AG08395 (cell line): ENCODE measurements at places on chromosomes 1 and 21.

DNA sequence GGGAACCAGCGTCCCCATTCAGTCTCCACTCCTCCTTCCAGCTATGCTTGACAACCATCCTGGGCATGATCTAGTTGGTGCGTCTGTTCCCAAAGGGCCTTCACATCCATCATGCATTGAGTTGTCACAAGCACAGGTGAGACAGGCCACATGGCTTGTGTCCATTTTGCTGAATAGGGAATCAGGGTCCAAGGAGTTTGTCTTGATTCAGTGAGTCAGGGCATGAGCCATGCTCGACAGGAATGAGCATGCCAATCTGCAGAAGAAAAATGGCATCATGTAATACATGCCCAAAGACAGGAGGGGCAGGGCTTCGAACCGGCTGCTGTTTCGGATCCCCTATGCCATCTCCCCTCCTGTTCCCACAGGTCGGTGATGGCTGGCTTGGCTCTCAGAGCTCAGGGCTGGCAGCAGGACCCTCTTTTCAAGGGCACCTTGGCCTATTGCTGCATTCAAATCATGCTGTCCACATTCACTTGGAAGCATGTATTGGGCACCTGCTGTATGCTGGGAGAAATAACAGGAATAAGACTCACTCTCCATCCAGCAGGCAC lies 44.5 kb downstream of the PKP1 start:
- DNase-seq = no peak

DNA sequence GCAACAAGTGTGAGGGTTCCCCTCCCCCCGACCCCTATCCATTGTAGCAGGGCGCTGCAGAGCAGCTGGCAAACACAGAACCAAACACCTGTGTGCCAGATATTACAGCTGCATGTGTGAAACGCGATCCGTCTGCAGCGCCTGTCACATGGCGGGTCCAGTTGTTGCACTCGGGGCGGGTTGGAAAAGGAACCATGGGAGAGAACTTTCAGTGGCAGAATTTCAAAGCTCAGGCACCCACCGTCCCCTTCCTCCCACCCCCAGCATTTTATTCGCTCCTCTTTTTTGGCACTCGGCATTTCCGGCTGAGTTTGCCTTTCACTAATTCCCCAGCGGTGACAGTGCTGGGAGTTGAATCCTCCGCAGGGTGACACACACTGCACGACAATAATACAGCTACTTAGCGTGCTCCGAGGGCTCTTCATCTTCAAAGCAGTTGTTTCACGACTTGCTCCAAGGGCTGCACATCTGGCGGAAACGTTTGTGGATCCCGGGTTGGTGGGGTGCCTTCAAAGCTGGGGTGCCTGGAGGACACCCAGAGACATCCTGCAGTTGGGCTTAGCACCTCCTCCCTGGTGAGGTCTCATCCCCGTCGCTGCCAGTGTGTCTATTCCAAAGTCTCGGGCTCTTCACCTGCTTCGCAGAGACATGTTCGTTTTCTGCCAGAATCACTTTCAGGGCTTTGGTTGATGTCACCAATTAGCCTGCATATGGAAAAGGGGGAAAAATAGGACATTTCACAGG lies 180.7 kb downstream of the ZBTB18 start:
- peak; percentile 54 for DNase-seq

DNA sequence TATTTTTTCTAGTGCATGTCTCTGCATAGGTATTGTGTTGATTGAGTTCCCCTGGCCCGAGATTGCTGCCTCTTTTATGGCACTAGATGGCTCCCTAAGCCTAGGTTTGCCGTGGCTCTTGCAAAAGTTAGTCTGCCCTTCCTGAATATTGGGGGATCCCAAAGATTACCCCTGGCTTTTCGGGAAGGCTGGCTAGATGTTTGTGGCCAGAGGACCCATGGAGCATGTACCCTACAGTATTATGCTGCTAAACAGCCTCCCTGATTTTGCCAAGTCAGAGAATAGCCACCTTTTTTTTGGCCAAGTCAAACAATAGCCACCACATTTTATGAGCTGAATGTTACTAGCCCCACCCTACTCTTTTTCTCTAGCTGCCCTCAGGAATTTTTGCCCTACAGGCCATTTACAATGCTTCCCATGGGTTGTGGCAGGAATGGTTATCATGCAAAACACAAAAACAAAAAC lies 343.2 kb downstream of the OLFM3 start:
- DNase-seq = no peak

DNA sequence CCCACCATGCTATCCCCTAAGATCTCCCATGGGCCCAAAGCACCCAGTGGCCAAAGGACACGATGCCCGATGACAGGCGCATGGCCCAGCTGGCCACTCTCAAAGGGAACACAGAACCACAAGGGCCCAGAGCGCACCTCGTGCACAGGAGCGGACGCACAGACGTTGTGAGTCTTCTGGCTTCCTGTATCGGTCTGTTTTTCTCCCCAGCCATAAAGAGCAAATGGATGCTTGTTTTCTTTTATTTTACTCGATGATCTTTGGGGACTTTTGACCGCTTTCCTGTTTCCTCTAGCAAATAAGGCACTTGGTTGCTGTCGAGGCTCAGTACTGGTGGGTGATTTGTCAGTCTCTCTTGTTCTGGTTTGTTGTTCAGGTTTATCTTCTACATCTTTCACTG lies 16.2 kb downstream of the CCSAP start:
- no peak for DNase-seq

DNA sequence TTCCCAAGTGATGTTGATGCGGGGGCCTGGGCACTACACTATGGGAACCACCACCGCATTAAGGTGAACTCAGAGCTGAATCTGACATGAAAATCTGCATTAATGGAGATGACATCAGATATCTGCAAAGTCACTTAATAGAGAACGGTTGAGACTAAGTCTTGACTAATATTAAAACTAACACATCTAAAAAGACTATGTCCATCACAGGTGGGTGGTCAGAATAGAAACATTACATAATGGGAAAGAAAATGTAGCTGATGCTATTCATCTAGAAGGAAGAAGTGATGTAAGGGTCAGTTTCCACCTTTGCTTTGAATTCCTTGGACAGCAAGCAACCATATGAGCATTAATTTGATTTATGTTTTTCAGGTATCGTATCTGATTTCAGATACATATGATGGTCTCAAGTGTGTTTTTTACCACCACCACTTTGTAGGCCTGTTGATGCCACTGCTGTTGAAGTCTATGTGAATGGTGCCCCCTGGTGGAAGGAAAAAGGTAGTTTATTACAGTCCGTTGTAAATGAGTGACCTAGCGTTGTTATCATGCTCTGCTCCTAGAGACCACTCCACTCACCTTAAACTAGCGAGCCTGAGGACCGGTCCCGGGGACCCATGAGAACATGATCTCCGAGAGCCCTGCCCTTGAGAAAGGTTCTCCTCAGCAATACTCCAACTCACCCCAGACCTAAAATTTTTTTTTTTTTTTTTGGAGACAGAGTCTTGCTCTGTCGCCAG lies 73.5 kb downstream of the BACH1 start:
- peak; percentile 81 for DNase-seq

GRCh38 chr1:214645712-214646111 lies 42.7 kb downstream of the CENPF start:
- no peak for DNase-seq

- DNase-seq = no peak
Measured at GRCh38 chr1:21576798-21577187, 67.6 kb downstream of the ALPL start.

DNA sequence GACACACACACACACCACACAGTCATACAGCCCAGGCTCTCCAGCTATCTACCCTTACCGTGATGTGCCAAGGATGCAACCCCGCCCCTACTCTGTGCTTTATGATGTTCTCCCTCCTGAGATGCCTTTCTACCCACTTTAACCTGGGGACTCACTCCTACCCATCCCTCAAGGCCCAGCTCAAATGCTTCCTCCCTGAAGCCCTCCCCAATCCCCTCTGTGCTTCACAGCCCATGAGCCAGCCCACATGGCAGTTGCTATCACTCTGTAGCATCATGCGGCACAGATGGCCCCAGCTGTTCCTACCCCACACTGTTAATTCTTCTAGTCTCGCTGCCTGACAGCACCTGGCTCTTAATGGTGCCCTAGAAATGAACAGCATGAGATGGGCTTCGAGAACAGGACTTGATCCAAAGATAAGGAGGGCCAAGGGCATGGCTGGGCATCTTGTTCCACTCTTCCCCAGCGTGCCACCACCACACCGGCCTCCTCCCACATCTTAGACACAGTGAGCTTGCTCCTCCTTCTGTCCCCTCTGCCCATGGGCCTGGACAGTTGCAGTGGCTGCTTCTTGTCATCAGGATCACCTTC lies 109.8 kb downstream of the GLIS1 start:
- no peak for DNase-seq

DNA sequence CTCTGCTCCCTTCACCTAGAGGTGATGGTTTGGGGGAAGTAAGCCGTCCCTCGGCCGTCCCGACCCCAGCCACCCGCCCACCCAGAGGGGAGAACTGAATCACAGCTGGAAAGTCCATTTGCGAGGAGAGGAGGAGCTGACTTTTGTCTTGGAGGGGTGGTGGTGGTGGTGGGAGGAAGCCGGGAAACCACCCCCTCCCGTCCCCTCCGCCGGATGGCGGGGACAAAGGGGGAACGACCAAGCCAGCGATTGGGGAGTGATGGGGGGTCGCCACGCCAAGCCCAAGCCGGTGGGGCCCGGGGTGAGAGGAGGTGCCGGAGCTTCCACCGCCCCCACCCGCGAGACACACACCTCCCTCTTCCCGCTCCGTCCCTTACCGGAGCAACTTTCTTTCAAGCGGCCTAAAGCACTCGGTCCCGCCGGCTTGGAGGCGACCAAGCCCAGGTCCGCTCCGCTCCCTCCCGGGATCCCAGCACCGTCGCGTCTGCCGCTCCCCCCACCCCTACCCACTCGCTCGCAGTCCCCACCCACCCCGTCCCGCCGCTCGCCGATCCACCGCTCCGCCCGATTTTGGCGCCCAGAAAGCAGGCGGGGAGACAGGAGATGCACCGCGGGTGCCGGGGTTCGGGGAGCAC lies 540 bp downstream of the ARHGEF2 start:
- DNase-seq = no peak

DNA sequence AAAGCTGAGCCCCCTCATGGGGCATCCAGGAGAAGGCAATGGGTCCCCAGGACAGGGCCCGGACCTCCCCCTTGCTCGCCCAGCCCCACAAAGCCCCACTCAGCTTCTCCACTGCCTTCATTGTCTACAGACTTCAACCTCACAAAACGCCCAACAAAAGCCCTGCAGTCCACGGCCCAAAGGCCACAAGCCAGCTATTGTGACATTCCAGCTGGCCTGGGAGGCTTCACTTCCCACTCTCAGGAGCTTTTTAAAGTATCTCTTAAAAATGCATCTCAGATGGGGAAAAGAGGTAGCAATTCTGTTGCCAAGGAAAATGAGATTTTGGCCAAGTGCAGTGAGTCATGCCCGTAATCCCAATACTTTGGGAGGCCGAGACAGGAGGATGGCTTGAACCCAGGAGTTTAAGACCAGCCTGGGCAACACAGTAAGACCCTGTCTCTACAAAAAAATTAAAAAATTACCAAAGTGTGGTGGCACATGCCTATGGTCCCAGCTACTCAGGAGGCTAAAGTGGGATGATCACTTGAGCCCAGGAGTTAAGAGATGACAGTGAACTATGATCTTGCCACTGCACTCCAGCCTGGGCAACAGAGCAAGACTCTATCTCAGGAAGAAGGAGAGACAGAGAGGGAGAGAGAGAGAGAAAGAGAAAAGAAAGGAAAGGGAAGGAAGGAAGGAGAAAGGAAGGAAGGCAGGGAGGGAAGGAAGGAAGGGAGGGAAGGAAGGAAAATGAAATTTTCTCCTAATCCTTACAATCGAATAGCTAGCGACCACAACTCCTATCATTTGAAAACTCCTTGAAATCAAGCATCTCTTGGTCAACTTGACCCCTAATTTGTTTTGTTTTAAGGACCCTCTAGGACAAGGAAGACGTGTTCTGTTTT lies 31.4 kb upstream of the TARDBP start:
- peak; percentile 68 for DNase-seq

DNA sequence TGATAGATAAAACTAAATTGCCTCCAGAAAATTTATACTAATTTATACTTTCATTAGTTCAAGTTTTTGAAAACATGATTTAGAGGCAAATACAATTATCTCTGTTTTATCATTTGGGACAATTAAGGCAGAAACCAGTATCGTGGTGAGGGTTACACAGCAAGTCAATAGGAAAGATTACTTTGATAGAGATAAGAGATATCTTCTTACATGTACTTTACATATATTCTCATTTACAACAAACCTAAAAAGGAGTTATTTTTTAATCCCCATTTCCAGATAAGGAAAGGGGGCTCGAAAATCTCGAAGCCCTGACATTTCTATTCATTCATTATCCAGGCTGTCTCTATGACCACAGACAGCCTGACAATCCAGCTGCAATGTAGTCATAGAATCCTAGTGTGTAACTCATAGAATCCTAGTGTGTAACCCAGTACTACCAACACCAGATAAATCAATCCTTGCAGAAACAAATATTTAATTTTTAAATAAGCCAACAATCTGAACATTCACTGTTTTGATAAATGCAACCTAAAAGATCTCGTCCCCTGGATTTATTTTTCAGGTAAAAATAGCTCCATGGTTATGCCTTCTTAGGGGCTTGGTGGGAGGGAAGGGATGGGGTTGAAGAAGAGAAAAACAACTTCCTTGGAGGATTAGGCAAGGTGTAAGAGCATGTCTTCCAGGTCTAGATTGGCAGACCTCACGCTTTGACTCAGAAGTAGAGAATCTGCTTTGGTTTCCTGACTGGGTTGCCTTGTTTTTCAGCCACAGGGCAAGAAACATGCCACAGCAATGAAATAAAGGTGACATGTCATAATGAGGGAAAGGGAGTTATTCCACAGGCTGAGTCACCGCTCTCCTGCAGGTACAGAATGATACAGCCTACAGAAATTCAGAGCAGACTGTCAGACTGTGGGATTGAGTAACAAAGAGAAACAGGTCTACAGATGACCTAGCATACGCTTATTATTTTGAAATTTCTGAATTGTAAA lies 45.6 kb downstream of the IRF2BP2 start:
- DNase-seq = peak; percentile 65

- DNase-seq = no peak
Measured at GRCh38 chr1:150765296-150765976, at the start of gene CTSS. CTSS (minus strand) TSS chr1:150765778; CDS start chr1:150764763, 1,015 bp downstream.

DNA sequence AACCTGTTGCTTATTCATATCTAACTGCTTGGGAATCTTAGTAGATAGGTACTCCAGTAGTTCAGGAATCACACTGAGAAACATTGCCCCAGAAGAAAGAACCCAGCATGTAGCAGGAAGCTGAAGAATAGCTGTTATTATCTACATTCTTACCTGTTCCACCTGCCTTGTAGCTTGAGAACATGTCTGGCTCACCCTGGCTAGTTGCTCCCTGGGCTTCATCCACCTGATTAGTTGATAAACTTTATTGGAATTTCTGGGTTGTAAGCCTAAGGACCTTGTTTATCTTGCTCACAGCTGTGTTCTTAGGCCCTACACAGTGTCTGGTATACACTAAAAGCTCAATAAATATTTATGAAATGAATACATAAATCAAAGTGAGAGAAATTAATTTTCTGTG lies 106.3 kb upstream of the DMRTA2 start:
- DNase-seq = no peak

DNA sequence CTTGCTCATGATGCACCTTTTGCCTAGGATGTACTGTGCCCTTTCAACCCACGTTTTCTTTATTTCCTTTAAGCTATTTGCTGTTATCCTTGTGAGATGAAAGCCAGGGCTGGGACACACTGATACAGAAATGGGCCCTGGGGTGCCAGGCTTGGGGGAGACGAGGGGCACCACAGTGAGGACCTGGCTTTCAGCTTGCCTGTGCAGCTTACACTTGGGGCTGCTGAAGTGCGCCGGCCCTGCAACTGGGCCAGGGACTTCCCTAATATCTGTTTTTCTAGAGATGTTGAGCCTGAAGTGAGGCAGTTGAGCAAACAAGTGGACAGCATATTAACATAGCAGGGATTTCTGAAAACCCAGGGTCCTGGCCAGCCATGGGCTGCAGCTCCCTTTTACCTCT lies 42.5 kb upstream of the SLC19A1 start:
- no peak for DNase-seq

- no peak for DNase-seq
Measured at GRCh38 chr1:200043336-200043668, 15.8 kb downstream of the NR5A2 start.
